ENCODE measurements at places on chromosomes 5 and 9.

- DNase-seq = no peak
Measured at GRCh38 chr9:134629061-134629585, 12.5 kb upstream of the COL5A1 start.

DNA sequence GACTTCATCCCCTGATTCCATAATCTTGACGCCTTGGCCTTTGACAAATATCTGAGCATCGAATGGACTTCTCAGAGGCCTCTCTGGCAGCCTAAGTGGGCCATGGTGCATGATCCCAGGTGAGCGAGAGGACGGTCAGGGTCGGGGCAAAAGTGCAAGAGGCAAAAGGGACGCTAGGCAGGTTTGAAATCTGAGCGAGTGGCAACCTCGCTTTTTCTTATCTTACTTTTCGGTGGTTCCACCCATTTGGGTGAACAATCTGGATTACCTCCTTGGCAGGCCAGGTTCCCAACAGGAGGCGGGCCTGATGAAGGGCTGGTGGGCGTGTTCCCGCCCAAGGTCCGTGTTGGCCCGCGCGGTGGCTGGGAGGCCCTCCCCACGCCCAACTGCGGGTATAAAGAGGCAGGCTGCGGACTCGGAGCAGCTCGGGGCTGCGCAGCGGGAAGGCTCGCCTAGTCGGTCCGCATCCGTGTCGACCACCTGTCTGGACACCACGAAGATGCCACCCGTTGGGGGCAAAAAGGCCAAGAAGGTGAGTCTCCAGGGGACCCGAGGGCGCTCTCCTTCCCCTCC, at the start of gene BHMT:
Gene BHMT (plus strand): TSS at position 423 of the 573 bp plus-strand sequence. CDS start 77 bp downstream, at position 500.
- no peak for DNase-seq

DNA sequence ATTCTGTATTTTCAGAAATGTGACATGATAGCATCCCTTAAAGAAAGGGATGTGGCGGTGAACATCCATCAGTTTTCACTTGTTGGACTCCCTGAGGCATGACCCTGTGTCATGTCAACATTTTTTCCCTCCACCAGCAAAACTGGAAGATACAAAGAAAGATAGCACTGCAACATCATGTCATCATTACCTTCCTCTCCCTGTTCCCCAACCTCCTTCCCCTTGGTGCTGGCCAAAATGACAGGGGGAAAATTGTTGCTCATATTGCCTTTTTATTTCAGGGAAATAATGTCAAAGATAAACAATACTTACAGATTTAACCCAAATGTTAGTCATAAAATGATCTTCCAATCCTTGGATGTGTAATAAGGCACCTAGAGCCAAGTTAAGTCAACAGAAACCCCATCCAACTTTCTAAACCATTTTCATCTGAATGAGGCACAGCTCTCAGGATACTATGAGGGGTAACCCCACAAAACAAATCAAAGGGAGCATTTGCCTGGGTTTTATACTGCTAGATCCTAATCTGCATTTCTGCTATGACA, 644.3 kb downstream of the ACTL7B start:
- no peak for DNase-seq

- no peak for DNase-seq
Measured at GRCh38 chr5:28329176-28329575, 1290.8 kb upstream of the CDH9 start.

DNA sequence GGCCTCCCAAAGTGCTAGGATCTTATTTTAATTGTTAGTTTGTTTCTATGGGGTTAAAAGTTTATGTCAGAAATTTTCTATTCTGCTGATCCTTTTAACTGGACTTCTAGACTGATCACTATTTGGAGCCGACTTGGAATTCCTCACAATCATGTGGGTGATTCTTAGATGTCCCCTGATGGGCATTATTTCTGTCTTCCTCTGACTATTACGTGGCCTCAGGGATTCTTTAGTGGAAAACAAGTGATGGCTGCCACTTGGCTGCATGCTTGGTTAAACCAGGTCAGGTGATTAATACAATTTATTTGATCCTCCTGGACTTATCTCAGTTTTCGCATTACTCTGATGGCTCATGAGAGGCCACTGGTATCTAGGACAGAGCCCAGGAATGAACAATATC, 32.2 kb upstream of the OR2S2 start:
- DNase-seq = no peak

DNA sequence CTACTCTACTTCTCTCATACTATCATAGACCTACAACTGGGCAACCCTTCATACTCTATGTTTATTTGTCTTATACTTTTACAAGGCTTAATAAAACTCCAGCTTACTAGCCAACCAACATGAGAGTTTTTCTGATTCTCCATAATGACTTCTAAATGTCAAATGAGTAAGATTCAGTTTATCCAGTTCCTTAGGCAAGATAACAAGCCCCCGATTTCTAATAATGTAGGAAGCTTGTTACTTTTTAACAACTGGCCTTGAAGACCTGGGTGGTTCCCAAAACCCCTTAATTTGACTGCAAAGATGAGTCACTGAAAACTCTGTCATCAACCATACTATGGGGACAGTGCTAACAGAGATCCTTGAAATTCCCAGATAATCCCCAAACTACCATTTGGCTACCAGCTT, 294.6 kb upstream of the ACTBL2 start:
- DNase-seq = no peak

DNA sequence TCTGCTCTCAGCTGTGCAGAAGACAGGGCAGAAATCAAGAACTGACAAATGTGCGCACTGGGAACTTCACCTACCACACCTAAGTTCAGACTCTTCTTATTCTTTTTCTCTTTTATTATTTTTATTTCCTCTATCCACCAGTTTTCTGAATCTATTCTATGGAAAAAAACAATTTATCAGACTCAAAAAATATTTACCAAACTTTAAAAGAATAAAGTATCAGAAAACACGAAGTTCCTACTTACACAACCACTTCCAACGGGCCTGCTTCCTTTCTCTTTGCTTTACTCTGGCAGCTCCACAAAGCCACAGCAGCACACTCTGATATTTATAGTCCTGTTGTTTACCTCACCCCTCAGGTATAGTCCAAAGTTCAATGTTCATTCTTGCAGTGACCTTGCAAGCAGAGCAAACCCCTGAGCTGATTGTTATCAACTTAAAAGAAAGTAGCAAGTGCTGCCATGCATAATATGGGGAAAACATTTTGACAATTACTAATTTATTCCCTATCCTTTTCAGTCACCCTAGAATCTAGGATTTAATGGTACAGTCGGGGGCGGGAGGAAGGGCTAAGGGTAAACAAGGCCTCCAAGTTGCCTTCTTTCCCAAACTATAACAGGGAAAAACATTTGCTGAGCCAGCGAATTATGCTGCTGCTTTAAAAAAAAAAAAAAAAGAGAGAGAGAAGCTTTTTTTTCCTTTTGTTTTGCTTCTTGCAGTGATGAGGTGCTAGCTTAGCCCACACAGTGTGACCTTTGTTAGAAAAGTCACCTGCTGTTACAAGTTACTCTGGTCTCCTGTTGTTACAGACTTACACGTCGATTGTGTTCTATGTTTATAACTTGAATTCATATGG, at the start of gene SELENOP:
Gene SELENOP (minus strand): TSS at position 302 of the 856 bp plus-strand sequence. CDS start 3,539 bp downstream, outside the sequence.
- no peak for DNase-seq

- no peak for DNase-seq
Measured at GRCh38 chr5:145780982-145781381, 54.2 kb downstream of the PRELID2 start.

- no peak for DNase-seq
Measured at GRCh38 chr9:83937861-83938455, 16.7 kb upstream of the KIF27 start.

DNA sequence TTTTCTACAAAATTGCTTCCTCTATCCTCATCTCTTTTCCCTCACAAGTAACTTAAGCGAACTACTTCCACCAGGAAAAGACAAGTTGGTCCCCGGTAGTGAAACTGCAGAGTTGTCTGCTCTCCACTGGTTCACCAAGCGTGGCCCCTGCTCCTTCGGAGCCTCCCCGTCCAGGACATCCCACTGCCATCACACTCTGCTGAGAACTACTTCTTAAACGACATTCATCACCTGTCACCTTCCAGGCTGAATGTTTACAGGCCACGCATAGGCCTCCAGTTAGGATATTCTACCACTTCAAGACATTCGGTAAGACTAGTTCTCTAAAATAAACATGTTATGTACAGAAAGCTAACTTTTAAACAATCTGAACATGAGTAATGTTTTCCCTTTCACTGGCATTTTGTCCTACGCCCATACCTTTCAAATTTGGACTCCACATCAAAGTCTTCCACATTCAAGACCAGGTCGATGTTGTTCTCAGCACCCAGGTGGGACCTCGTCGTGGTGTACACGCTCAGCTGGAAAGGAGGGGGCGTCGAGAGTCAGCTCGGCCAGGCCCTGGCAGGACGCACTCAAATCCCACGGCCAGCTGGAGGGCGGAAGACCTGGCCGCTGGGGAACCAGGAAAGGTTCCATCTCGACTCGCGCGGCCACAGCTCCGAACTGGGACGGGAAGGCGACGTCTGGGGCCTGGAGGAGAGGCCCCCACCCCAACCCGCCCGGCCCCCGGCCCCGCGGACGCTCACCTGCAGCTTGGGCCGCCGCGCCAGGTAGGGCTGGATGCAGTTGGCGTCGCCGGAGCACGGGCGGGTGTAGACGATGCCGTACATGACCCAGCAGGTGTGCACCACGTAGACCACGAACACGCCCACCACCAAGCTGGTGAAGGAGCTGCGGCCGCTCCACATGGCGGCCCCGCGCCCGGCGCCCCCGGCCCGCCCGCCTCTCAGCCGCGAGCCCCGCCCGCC, 683 bp downstream of the CLPTM1L start:
- DNase-seq = peak; percentile 7

DNA sequence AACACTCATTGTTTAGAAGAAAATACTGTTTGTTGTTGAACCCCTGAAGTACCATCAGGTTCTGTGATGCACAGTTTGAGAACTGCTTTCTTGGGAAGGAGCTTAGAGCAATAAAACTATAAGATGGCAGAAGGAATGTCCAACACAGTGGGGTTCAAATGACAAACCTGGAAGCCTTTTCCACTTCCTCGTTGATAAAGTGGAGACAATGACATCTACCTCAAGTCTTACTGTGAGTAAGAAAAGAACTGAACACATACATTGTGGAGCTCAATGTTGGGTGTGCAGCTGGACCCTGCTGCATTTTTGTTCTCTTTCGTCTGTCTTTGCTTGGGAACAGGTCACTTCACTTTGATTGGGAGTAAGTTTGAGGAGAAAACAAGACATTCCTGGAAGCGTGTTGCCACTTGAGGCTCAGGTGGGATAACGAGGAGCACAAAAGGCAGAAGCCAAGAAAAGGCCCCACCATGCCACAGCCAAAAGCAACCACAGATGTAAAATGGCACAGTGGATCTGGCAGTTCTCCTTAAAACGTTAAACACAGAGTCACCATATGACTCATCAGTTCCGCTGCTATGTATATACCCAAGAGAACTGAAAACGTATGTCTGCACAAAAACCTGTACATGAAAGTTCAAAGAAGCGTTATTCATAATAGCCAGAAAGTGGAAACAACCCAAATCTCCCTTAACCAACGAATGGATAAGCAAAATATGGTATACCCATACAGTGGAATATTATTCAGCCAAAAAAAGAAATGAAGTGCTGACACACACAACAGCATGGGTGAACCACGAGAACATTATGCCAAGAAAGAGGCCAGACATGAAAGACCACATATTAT, 42.9 kb upstream of the SUB1 start:
- no peak for DNase-seq

DNA sequence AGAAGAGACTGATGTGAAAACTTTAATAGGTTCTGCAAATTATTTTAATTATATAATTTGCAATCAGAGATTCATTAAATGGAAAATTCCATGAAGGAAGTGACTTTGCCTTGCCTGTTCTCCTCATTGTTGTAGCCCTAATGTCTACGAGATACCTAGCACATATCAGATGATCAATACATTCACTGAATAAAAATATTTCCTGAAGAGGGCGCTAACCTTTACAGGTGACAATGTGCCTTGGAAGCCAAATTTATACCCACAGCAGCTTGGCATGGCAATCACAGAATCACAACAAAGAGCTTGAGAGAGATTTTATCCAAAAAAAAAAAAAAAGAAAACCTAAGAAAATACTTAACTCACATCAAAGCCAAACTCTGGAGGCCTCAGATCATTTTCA, 17.4 kb downstream of the HAUS6 start:
- DNase-seq = no peak

DNA sequence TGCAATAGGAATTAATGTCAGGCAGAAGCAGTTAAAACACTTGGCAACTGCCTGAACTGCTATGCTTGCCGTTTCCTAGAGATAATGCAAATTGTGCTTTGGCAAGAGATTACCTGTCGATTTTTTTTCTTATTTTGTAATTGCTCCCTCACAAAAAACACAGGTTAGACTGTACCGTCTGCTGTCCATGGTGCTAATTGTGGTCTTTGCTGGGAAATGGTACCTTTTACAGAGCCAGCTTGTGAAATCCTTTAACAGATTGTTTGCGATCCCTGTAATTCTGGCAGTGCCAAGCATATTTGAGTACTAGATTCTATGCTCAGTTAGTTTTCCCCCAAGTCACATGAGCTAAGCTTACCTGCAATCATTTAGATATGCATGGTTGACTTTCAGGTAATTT, 2125.8 kb upstream of the WWC1 start:
- DNase-seq = no peak

GRCh38 chr5:79876456-79876855, 114.6 kb downstream of the MTX3 start:
- DNase-seq = no peak

- no peak for DNase-seq
Measured at GRCh38 chr5:54257366-54258118, 52.8 kb downstream of the ARL15 start.

- no peak for DNase-seq
Measured at GRCh38 chr9:444528-444927, 229.9 kb downstream of the DOCK8 start.

GRCh38 chr5:109694451-109694891, 4.7 kb downstream of the MAN2A1 start:
- no peak for DNase-seq

DNA sequence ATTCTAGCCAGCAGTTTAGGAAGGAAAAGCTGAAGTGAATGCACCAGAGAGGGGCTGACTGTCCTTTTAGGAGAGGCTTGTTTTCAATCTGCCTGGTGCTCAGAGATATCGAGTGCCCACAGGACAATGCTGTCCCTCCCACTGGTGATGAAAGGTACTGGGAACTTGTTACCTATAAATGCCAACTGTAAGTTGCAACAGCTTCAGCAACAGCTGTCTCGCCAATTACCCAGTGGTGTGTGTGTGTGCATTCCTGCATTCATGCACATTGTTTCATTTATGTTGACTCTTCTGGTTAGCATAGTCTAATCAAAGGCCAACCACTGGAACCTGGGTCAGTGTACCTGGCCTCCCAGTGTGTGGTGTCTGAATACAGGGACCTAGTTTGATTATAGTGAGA, 161.1 kb downstream of the CSNK1G3 start:
- no peak for DNase-seq
